ENCODE measurements at places on chromosomes 7 and 10.

DNA sequence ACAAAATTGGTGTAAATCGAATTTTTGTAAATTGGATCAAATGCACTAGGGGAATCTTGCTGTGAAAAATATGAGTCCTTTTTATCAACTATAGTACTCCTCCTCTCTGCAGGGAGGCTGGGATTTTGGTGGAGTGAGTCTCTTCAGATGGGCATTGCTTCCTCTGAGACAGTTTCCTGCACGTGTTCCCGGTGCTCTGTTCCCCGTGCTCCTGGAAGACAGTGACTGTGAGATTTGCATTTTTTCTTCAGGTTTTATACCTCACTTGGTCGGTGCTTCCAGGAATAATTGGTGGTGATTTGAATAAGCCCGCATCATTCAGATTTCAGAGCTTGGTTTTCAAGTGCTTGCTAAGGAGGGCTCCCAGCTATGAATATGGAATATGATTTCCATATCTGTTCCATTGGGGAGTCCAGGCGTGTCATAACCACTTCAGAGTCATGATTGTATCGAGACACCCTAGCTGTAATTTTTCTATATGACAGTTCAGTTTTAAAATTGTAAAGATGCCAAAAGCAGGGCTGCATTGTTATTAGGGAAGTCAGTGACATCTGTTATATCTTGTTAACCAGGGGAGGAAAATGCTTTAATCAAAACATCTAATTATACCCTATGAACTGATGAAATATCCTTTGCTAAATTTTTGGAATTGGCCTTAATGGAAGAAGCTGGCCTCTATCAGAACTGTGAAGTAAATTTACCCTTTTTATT is 12.3 kb downstream of the AUTS2 start:
- no peak for DNase-seq

DNA sequence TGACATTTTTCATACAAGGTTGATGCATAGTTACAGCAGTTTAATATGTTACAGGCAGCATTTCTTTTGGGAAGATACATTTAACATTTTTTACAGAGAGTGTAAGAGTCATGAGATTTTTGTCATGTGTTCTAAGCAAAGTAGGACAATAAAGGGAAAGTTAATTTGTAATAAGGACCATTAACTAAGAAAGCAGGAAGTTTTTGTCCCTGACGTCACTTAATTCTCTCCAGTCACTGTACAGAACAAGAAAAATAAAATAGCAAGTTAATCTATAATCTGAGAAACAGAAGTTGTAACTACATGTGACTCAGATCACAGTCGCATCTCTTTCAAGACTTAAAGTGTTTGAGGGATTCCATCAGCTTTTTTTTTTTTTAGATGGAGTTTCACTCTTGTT is 49.5 kb upstream of the CAPZA2 start:
- no peak for DNase-seq

GRCh38 chr7:33745934-33746333 is 159.4 kb upstream of the BMPER start:
- no peak for DNase-seq

GRCh38 chr7:47103498-47104205 is 478.3 kb downstream of the TNS3 start:
- DNase-seq = no peak

Measured in urothelium cell line (cell line).